ENCODE measurements at places on chromosomes 7 and 10.

DNA sequence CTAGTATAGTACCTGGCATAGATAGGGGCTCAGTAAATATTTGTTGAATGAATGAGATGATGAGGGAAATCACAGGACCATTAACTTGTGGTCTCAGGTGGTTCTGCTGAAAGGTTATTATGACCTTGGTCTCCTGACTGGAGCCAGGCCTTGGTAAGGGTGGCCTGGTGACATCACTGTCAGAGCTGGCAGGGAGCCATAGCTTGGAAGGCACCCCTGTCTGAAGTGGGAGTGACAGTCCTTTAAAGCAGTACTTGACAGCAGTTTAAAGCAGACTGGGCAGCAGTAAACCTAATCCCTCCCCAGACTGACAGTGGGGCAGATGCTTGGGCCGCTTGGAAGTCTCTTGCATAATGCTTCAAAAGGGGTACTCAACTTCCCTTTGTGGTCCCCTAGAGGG is 13.4 kb downstream of the DPCD start:
- no peak for DNase-seq

DNA sequence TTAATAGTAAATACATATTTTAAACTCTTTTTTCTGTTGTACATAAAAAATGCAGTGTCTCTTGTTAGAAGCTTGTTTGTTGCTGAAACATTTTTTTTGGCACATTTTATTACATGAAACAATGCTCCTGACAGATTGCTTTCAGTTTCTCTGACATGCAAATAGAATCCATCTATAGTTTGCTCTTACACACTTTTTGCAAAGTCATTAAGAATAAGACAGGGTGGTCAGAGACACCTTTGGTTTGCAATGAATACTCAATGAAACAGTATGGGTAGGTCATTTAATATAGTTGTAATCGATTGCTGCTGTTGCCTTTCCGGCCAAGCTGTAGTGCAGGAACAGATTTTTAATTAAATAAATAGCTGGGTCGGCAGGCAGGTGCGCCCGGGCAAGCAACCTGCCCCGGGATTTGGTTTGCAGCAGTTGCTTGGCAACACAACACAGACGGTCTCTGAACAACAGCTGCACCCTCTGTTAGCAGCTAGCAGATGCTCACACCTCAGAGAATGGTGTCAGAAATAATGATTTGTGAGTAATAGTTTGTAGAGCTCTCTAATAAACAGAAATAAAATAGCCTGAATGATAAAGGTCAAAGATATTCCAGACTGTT is 115.7 kb upstream of the CACNA2D1 start:
- no peak for DNase-seq

DNA sequence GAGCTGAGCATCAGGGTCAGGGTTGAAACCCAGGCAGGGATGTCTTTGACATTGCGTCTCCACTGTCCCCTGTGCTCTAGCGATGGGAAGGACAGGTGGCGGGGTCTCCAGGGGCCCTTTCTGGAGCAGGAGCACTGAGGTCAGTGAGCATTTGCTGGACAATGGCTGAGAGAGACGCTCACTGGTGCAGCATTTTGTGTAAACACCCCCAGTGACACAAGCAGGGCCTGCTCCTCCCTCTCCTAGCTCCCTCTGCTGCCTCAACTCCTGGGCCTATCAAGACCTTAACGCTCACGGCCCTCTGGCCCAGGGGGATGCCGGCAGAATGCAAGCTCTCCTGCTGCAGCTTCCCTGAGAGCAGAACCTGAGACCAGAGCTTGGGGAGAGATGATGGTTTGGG is 17.4 kb upstream of the INMT start:
- DNase-seq = no peak

GRCh38 chr10:12834721-12835120 is 166.8 kb downstream of the CCDC3 start:
- no peak for DNase-seq

GRCh38 chr7:146772601-146773000 is 656.0 kb downstream of the CNTNAP2 start:
- DNase-seq = no peak

GRCh38 chr7:74312418-74313028 is 23.3 kb downstream of the CLIP2 start:
- DNase-seq = no peak

- no peak for DNase-seq
Observed at GRCh38 chr7:69751026-69751425, 152.8 kb downstream of the AUTS2 start.

- no peak for DNase-seq
Observed at GRCh38 chr7:132687016-132687415, 110.7 kb upstream of the PLXNA4 start.

GRCh38 chr7:114086537-114086913 is 167.7 kb upstream of the PPP1R3A start:
- DNase-seq = no peak

DNA sequence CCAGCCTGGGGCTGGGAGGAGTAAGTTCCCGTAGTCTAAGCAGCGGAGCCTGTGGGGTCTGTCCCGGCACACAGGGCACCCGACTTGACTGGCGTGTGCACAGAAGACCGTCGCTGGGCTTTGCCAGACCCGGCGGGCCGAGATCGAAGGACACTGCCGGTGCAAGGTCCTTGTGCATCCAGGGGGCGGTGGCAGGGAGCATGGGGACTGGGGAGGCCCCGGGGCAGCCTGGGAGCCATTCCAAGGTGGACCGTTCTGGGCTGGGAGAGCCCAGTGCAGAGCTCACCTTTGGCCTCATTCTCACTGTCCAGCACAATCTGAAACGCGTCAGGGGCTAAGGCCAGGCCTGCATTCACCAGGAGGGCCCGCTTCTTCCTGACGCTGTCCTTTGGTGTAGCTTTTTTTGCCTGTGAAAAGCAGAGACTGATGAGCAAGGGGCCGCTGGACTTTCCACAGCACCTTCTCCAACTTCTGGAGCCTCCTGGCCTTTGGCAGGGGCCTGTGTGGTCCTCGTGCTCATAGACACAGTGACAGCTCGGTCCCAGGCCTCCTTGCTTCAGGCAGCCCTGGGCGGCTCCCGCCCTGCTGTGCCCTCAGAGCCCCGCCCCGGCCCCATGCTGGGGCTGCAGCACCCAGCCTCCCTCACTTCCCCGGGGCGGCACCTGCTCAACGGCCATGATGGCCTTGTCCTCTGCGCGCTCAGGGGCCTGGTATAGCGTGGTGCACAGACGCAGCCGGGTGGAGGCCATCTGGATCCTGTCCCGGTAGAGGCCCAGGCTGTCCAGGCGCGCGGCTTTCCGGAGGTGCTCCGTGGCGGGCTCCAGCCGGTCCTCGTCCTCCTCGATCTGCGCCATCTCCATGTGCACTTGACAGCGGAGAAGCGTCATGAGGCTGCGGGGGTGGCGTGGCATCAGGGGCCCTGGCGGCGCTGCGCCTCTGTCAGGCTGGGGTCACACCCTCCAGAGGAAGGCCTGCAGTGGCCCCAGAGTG is 20.3 kb downstream of the CFAP46 start:
- DNase-seq = no peak

DNA sequence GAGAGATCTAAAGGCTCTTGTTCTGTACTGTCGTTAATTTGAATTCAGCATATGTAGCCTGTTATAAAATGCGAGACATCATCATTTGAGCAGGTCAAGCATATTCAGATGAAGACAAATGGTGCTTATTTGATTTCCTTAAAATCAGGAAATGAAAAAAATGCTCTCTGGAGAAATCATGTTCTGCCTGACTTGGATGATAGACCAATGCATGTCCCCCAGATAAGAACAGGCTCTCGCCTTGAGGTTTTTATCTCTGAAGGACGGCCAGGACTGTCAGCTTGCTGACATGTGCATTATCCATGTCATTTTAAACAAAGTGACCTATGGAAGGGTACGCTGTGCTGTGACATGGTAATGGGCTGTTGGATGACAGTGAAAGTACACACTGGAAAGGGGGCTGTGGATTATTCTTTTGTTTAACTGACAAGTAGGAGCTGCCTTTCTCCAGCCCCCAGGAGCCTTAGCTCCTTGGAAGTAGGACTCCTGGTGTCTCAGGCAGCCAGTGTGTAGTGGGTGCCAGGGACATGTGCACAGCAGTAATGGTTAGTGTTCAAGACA is 695.1 kb upstream of the GALNT17 start:
- DNase-seq = no peak

DNA sequence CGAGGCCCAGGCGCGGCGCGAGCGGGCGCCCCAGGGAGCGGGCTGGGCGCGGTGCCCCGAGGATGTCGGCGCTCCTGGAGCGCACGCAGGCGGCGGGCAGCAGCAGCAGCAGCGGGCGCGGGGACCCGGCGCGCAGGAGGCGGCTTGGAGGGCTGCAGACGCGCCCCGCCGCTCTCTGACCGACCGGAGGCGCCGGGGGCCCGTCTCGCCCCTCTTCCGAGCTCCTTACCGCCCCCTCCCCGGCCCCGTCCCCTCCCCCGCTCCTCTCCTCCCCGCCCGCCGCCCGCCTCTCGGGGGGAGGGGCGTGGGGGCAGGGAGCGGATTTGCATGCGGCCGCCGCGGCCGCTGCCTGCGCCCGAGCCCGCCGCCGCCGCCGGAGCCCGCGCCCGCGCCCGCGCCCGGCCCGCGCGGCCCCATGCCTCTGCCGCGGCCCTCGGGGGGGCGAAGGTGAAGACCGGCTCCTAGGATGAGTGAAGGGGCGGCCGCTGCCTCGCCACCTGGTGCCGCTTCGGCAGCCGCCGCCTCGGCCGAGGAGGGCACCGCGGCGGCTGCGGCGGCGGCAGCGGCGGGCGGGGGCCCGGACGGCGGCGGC is at the start of gene NRG3:
NRG3 (plus strand) TSS at position 320 of the 592 bp plus-strand sequence.
- no peak for DNase-seq

DNA sequence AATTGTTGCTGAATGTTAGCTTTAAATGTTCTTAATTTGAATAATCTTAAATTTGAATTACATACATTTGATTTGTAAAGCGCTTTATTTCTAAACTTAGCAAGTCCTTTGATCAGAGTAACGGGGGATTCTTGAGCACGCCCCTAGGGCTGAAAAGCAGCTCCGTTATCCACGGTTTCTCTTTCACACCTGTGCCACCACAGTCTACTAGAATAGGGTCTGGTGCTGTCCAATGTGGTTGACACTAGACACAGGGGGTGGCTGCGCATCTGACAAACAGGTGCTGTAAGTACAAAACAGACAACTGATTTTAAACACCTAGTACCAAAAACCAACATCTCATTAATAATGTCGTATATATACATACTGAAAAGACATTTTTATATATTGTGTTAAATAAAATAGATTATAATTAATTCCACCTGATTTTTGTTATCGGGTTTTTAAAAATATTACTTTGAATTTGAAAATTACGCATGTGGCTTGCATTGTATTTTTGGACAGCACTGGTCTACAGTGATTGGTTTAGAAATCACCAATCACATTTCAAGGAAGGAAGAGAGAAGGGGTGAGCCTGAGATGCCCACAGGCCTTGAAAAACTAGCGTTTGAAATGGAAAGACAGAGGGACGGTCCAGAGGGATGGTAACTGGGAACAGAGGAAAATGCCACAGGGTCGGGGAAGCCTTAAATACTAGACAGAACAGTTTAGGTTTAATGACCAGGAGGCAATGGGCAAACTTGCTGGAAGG is 7.3 kb downstream of the SEPHS1 start:
- no peak for DNase-seq

GRCh38 chr10:129799942-129800341 is 164.1 kb downstream of the EBF3 start:
- DNase-seq = no peak

DNA sequence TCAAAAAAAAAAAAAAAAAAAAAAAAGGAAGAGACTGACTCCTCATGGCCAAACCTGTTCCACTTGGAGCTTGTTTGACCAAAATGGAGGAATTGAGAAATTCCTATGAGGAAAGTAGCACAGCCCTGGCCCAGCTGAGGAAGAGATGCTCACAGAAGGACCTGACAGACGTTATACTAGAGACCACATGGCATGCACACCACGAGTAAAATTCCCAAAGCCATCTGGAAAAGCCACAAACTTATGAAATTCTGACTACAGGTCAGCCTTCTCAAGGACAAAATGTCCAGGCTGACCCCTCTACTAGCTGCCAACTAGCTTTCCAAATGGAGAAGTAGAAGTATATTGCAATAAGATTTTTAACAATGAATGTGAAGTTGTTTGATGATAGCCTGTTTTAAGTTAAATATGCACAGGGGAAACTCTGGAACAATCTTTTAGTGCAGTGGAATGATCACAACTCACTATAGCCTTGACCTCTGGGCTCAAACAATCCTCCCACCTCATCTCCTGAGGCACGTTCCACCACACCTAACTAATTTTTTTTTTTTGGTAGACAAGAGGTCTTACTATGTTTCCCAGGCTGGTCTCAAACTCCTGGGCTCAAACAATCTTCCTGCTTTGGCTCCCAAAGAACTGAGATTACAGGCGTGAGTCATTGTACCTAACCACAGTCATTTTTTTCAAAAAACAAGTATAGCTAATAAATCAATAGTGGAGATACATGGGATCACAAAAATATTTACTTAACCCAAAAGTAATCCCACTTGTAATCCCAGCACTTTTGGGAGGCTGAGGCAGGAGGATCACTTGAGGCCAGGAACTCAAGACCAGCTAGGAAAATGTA is 75.7 kb downstream of the AKR1D1 start:
- no peak for DNase-seq

DNA sequence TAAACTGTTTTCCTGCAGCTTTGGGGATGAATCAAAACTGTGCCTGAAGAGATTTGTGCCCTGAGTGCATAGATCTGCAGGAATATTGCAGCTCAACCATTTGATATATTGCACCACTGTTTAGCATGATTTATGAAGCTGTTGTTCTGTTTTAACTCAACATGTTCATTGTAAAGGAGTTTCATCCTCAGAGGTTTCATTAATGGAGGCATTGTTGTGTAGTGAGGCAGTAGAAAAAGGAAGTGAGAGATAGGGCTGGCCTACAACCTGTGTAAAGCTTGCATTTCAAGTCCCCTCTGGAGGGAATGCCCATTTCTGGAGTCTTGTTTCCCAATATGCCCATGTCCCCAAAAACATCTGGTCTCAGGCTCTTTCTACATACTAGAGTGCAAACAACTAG is 67.5 kb downstream of the DNAJC12 start:
- DNase-seq = no peak

DNA sequence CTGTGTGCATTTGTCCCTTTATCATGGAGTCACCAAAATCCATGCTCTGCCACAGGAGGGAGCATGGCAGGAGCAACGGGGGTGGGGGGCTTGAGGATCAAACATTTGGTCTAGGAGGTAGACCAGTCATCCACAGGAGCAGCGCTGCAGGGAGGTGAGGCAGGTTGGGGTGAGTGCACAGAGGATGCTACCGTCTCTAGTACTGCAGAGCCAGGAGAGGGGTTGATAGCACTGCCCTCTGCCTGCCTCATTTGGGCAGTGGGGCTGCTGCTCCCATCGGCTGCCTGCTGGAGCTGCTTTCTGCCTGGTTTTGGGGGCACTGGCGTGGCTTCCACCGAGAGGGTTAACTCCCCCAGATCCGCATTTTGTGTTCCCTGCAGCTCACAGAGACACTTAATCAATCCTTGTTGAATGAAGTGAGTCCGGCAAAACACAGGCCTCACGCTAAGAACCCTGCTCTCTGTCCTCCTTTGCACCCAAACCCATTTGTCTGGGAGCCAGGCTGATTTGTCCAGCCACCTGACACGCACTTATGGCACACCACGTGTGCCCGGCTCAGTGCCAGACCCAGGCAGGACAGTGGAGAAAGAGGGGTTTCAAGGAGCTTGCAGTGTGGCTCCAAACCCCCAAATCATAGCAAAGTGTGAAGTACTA is 527.1 kb upstream of the FOXK1 start:
- DNase-seq = no peak
